ENCODE measurements at places on chromosomes 13 and 19. TPM values are rescaled to one million over a fixed set of nuclear protein-coding genes. Genes with fewer than 3 reads are reported as not detected.

GRCh38 chr19:51729781-51730180 lies 6.0 kb upstream of the HAS1 start:
- no peaks in the 10 kb centered on the region for H3K4me1 ChIP-seq
- no peak overlapping the region for H3K4me3 ChIP-seq
- H3K27me3 ChIP-seq: peaks cover 41% of the 10 kb centered on the region
- H3K36me3 ChIP-seq: peaks cover 6% of the 10 kb centered on the region
- DNase-seq: no peak

DNA sequence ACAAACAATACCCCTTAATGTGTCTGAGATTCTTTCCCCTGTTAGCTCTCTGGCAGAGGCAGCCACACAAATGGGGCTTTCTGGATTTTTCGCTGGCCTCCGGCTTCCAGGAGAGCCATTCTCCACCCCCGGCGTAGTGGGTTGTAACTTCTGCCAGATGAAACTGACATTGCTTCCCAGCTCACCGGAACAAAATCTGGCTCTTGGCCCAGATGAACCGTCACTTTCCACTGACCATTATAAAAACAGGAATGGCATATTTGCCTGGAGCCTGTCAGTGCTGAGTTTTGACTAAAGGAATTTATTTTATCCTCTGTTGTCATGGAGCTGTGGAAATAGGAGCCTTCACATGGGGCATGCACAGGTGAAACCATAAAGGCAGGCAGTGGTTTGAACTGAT lies 120.6 kb upstream of the GPR12 start:
- H3K27me3 ChIP-seq: peaks cover 29% of the 10 kb centered on the region
- H3K4me3 ChIP-seq: no peak overlapping the region
- no peaks in the 10 kb centered on the region for H3K4me1 ChIP-seq
- peaks cover 21% of the 10 kb centered on the region for H3K36me3 ChIP-seq

PLK5 gene
- total RNA-seq: not detected

GRCh38 chr13:36921631-36922301 lies 1.7 kb upstream of the SMAD9 start:
- H3K4me1 ChIP-seq: peaks cover 11% of the 10 kb centered on the region
- DNase-seq: no peak
- H3K36me3 ChIP-seq: no peaks in the 10 kb centered on the region
- H3K27ac ChIP-seq: no peak overlapping the region
- H3K4me3 ChIP-seq: no peak overlapping the region

DNA sequence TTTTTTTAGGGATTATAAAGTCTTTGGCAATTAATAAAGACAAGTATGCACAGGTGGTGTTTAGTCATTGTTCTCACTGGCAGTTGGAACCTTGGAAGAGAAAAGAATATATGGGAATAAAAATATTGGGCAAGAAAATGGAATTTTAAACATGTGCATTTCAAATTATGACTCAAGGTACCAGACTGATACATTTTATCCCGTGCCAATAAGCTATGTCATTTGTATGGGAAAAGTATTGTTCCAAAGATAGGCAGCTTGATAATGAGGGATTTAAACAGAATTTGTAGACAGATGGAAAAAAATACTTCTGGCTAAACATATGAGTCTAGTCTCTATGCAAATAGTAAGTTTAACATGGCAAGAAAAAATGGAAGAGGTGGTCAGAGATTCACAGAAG lies 169.5 kb upstream of the UFM1 start:
- no peaks in the 10 kb centered on the region for H3K36me3 ChIP-seq
- no peak overlapping the region for H3K27ac ChIP-seq

DNA sequence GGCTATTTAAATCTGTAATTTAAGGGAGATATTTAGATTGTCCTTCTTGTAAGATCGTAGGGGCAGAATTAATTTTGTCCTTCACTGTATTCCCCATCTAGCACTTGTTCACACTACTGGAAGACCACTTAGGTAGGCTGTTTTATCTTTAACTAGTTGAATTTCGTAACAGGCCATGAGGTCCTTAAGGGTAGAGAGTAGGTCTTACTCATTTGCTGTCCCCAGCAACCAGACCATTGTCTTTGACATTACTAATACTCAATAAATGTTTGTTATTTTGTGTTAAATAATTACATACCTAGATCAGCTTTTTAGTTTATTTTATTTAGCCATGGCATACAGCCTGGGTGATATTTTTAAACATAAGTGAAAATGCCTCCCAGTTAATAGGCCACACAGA lies 177.1 kb downstream of the PCCA start:
- H3K27me3 ChIP-seq: no peaks in the 10 kb centered on the region
- H3K36me3 ChIP-seq: peaks cover 44% of the 10 kb centered on the region
- H3K4me3 ChIP-seq: no peak overlapping the region
- no peak overlapping the region for H3K27ac ChIP-seq
- no peaks in the 10 kb centered on the region for H3K4me1 ChIP-seq

DNA sequence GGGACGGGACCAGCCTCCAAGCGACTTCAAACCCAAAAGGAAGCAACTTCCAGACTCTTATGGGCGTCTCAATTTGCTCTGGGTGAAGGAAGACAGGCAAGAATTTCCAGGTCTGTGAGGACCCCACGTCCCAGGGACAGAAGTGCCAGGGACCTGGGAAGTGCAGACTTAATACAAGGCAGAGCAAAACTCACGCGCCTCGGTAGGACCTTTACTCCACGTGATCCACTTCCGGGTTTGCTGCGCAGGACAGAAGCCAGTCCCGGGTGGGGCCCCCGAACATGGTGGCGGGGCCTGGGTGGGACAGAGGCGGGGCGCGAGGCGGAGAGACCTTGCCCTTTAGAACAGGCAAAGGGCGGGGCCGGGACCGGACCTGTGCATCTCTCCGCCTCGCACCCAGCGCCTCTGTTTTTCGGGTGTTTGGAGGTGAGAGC lies 9.3 kb downstream of the ZNF611 start:
- H3K4me3 ChIP-seq: no peak overlapping the region
- peaks cover 76% of the 10 kb centered on the region for H3K36me3 ChIP-seq
- H3K4me1 ChIP-seq: peaks cover 7% of the 10 kb centered on the region
- H3K27me3 ChIP-seq: no peaks in the 10 kb centered on the region
- DNase-seq: no peak
- no peak overlapping the region for H3K27ac ChIP-seq

DNA sequence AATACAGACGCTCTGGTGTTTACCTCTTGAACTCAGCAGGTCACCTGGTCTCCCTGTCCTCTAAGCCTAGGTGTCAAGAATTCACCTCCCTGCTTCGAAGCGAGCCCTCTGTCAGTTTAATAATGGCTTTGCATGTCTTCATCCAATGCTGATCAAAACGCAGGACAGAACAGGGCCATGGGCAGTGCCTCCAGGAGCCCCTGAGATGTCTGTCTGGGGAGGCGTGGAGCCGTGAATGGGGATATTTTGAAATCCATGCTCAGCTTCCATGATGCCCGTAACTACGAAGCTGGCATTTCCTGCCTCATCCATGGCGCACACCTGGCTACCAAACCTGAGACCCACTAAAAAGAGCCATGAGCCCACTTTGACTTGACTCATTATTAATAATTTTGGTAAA lies 113.7 kb downstream of the RAB20 start:
- no peak overlapping the region for H3K4me3 ChIP-seq
- no peaks in the 10 kb centered on the region for H3K36me3 ChIP-seq
- no peak overlapping the region for H3K27ac ChIP-seq

- H3K27me3 ChIP-seq: no peaks in the 10 kb centered on the region
- DNase-seq: no peak
- H3K4me3 ChIP-seq: no peak overlapping the region
Measured at GRCh38 chr13:75790198-75790970, 154.3 kb downstream of the LMO7 start.

DNA sequence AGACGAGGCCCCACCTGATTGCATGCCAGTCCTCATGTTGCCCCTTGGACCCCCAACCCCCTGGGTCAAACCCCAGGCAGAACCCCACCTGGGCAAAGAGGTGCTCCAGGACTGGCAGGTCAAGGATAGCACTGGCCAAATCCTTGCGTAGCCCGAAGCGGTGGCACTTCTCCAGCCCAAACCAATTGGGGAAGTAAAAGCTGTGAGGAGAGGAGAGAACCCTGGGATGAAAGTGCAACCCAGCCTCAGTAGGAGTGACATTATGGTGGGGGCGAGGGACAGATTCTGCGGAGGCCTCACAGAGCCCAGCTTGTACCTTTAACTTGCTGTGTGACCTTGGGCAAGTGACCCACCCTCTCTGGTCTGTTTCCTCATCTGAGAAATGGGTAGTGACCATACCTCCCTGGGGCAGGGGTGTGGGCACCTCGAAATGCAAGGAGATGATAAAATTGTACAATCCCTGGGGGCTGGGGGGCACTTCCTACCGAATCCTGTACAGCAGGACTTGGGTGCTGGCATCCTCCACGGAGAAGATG lies 4.4 kb downstream of the JAK3 start:
- peak overlapping the region; percentile 96 for H3K27ac ChIP-seq
- no peak for DNase-seq
- no peaks in the 10 kb centered on the region for H3K27me3 ChIP-seq
- H3K4me1 ChIP-seq: peaks cover 10% of the 10 kb centered on the region
- H3K4me3 ChIP-seq: peak overlapping the region; percentile 49
